Renal pelvis (tissue), 12 donors: ENCODE measurements at places on chromosomes 7 and 10. TPM values are rescaled to one million over a fixed set of nuclear protein-coding genes. Genes with fewer than 3 reads are reported as not detected.

DNA sequence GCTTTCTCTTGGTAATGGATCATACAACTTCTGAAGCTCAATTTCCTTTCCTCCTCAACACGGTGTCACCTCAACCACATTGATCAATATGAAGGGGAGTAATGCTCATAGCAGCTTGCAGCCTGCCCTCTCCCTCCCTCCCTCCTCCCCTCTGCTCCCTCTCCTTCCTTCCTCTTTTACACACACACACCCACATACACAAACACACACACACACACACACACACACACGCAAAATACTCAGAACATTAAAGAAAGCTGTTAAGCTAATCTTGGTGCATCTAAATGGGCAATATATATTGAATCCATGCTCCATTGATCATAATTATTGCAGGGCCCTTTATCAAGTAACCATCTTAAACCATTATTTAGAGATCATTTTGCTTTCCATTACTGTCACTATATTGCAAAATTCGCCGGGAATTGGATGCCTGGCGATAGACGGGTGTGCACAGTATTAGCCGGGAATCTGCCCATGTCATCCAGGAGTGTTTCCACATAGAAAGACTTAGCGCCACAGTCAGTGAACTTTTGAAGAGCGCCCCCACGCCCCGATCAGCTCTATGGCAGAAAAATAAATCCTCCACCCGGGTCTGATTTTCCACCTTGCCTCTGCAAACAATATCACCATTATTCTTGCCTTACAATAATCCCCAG is 122.0 kb downstream of the PRLHR start:
- no peak for DNase-seq

GRCh38 chr7:42315103-42315502 is 78.1 kb upstream of the GLI3 start:
- no peak for DNase-seq

Gene BMPER
- 27.8 TPM for polyA plus RNA-seq

- no peak for DNase-seq
These were observed 30.7 kb downstream of the CUL2 start for GRCh38 chr10:35059481-35059880.

GRCh38 chr7:68185631-68186456 is 1189.2 kb downstream of the TYW1 start:
- DNase-seq = no peak

Gene UNCX
- polyA plus RNA-seq = 7.5 TPM

Gene UPK3BL2
- 34.1 TPM for polyA plus RNA-seq

- no peak for DNase-seq
These were observed 36.8 kb downstream of the LMOD2 start for GRCh38 chr7:123692471-123692877.

DNA sequence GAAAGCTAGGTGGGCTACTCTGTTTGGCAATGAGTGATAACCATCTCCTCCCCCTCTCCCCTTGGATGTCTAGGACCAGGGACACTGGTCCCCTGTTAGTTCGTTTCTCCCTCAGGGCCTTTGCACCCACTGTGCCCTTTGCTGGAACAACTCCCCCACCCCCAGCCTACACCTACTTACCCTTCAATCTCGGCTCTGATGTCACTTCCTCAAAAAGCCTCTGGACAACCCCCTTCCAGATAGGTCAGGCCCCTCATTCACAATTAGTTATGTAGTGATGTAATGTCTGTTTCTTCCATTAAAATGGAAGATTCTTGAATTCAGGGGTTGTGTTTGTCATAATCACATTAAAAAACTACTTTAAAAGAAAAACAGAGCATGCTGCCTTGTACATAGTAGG is 152.9 kb downstream of the SNX10 start:
- DNase-seq = no peak

DNA sequence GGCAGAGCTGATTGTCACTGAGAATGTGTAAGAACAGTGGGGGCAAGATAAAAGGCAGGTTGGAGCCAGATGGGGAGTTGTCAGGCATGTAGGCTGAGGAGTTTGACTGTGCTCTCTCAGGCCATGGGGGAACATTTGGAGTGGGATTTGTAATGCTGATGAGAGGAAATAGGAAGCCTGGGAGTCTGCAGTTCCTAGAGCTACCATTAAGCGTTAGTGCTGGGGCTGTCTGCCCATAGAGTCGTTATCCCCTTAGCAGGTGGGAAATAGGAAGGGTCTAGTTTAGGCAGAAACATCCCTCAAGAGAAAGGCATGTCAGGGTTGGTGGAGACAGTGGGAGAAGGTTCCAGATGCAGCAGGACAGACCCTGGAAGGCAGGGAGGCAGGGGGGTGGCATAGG is 75.5 kb downstream of the RPS24 start:
- DNase-seq = no peak

Gene TAS2R41
- not detected for polyA plus RNA-seq

Gene CLRN3
- polyA plus RNA-seq = 22.2 TPM

DNA sequence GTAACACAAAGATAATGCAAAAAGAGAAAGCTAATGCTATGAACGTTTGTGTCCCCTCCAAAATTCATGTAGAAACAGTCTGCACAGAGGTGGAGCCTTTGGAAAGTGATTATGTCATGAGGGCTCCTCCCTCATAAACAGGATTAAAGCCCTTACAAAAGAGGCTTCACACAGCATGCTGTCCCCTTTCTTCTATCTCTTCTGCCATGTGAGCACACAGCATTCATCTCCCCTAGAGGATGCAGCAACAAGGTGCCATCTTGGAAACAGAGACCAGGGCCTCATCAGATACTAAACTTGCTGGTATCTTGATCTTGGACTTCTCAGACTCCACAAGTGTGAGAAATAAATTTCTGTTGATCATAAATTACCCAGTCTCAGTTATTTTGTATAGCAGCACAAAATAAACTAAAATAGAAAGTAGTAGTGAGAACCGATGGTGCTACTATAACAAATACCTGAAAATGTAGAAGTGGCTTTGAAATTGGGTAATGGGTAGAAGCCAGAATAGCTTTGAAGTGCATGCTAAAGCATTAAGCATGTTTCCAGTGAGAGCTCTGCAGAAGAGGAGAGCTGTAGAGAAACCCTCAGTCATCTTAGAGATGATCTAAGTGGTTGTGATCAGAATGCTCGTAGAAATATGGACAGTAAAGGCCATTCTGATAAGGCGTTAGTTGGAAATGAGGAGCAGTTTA is 108.7 kb downstream of the DNAJC1 start:
- DNase-seq = no peak

Gene ITPRID1
- not detected for polyA plus RNA-seq

GRCh38 chr10:69151984-69152383 is 28.0 kb downstream of the VPS26A start:
- no peak for DNase-seq

Gene GHRHR
- polyA plus RNA-seq = 0.35 TPM

Gene FZD8
- polyA plus RNA-seq = 13.8 TPM

- no peak for DNase-seq
These were observed 85.2 kb downstream of the WNT2 start for GRCh38 chr7:117237646-117238045.

Gene LDB3
- 1.2 TPM for polyA plus RNA-seq

DNA sequence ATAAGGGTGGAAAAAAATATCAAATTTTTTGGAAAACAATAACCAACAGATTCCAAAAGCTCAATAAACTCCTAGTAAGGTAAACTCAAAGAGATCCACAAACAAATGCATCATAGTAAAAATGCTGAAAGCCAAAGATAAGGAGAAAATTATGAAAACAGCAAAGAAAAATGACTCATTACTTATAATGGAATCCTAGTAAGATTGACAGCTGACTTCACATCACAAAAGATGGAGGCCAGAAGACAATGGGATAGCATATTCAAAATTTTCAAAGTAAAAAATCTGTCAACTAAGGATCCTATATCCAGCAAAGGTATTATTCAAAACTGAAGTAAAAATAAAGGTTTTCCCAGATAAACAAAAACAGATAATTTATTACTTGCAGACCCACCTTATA is 183.4 kb upstream of the VIPR2 start:
- no peak for DNase-seq

DNA sequence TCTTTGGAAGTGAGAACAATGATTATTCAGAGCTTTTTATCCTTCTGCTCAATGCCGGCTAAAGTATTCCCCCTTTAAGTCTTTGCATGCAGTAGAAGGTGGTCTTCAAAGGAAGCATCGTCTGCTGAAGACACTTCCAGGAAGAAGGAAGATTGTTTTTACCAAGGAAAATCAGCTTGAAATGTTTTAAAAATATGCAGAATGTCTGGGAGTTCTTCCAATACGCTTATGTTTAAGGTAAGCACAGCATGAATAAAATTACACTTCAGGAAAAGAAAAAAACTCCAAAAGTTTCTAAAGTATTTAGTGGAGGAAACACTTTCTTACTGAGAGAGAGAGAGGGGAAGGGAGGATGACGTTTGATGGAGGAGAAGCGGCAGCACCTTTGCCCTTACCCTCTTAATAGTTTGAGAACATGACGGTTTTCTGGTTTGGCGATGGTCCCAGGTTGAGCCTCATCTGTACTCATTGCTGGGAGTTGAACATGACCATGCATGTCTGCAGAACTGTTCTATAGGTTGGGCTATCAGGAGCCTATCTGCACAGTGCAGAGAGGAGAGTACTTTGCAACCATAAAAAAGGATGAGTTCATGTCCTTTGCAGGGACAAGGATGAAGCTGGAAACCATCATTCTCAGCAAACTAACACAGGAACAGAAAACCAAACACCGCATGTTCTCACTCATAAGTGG is 338.1 kb downstream of the ACTR3B start:
- no peak for DNase-seq

GRCh38 chr10:30991647-30992011 is 40.0 kb downstream of the ZNF438 start:
- no peak for DNase-seq

- no peak for DNase-seq
These were observed 320.3 kb downstream of the CCDC3 start for GRCh38 chr10:12681252-12681651.

DNA sequence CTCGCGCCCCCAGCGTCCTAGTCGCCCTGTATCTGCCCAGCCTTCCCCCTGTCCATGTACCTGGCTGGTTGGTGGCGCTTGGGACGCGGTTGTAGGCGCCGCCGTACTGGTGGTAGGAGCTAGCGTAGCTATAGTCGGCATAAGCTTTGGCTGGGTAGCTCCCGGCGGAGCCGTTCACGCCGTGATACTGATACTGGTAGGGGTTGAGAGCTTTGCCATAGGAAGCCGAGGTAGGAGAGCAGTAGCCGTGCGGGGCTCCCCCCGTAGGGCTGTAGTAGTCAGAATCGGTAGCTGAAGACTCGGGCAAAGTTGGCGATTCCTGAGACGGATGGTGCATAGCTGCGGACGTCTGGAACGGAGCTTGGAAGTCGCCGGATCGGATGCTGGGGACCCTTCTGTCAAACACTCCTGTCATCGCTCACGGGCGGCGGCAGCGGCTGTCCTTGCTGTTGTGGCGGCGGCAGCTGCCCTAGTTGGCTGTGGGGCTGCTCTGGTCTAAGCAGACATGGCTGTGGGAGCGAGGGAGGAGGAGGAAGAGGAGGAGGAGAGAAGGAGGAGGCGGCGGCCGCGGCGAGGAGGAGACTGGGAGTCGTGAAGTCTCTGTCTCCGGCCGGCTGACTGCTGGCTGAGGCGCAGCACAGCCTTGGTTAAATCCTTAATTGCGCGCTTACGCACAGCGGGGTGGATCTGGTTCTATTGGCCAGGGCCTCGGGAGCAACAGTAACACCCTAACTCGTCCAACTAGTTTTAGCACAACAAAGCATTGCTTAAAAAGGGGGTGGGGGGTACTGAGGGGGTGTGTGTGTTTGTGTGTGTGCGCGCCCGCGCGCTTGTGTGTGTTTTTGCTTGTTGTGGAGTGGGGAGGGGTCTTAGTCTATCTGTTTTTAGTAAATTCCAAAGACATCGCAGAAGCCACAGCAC is at the start of gene DLX5:
DLX5 (minus strand) TSS at position 623 of the 921 bp plus-strand sequence; CDS start at position 415, 208 bp downstream.
- DNase-seq = no peak

GRCh38 chr10:71878327-71879034 is 27.4 kb upstream of the PSAP start:
- no peak for DNase-seq

DNA sequence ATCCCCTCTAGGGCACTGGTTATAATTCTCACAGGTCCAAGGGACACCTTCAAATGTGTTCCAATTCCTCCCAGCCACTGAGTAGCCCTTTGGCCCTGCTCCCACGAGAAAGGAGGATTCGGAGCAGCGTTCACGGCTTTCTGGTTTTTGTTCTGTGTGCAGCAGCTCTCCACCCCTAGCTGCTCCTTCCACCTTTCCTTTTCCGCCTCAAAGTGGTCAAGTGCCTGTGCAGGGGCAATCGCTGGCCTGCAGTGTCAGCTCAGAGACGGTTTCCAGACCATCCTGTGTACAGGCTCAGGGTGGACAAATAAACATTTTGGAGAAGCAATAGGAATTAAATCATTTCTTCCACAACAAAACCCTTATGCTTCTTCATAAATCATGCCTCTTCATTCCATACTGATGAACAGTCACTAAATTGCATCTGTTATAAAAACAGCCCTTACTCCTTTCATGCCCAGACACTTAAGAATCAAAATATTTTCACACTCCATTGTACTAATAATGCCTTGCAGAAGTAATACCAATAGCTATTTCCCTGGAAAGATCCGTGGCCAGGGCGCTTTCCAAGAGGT is 1.1 kb downstream of the KIAA1549 start:
- no peak for DNase-seq

Gene LIPF
- not detected for polyA plus RNA-seq

Gene SLC13A1
- polyA plus RNA-seq = 28.3 TPM

DNA sequence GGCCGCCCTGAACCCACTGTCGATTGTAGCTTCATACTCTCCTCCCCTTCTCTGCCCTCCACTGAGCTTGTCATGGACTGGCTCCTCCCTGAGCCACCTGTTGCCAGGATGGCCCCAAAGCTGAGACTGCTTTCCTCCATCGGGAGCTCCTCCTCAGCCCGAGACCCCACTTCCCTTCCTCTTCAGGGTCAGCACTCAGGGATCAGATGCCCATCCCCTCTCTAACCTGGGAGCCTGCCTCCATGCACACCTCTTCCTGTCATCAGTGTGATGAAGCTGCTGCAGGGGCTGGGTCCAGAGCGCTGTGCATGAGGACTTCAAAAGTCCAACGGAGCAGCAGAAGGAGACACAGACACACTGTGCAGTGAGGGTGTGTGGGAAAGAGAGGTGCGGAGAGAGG is 201.1 kb downstream of the WDR37 start:
- no peak for DNase-seq
